Myometrial cell (primary cell): ENCODE measurements at places on chromosomes 3 and 15. TPM values are rescaled to one million over a fixed set of nuclear protein-coding genes. Genes with fewer than 3 reads are reported as not detected.

The SOX14 gene
- not detected in 2 replicates for total RNA-seq

The TNFSF10 gene
- 1.7 and 6.0 TPM in 2 replicates for total RNA-seq

The DENND4A gene
- total RNA-seq = 9.8 and 11.7 TPM in 2 replicates

The FRMD5 gene
- total RNA-seq = 1.7 and 1.8 TPM in 2 replicates

The FBXO40 gene
- total RNA-seq = not detected in 2 replicates

The FETUB gene
- not detected in 2 replicates for total RNA-seq

The LRTM1 gene
- total RNA-seq = not detected in 2 replicates

The SPSB4 gene
- total RNA-seq = not detected in 2 replicates

The AGTR1 gene
- not detected in 2 replicates for total RNA-seq

The DGKG gene
- total RNA-seq = under 0.01 and 1.1 TPM in 2 replicates

The HIGD2B gene
- not detected in 2 replicates for total RNA-seq

The HYAL3 gene
- total RNA-seq = 3.7 and 10.7 TPM in 2 replicates

The NR2E3 gene
- 0.18 TPM in 1 of 2 replicates, not detected in the other for total RNA-seq

The BLM gene
- total RNA-seq = 5.7 and 7.5 TPM in 2 replicates

The SPESP1 gene
- 0.53 and 0.58 TPM in 2 replicates for total RNA-seq

The ADPRH gene
- total RNA-seq = 6.1 and 6.9 TPM in 2 replicates

The LARP6 gene
- total RNA-seq = 95.5 and 109 TPM in 2 replicates

The OR4F15 gene
- total RNA-seq = not detected in 2 replicates

The PRTG gene
- 0.58 and 2.5 TPM in 2 replicates for total RNA-seq

The EFHB gene
- not detected in 2 replicates for total RNA-seq

The UPK1B gene
- total RNA-seq = 0.53 TPM in 1 of 2 replicates, not detected in the other

The AMT gene
- 0.35 and 0.58 TPM in 2 replicates for total RNA-seq

The CCDC12 gene
- total RNA-seq = 24.8 and 31.4 TPM in 2 replicates

The NEK10 gene
- 0.29 and 6.7 TPM in 2 replicates for total RNA-seq

The CAMK2N2 gene
- not detected in 2 replicates for total RNA-seq

The IL5RA gene
- not detected in 2 replicates for total RNA-seq

The CHRM5 gene
- total RNA-seq = not detected in 2 replicates

The GPR27 gene
- not detected in 2 replicates for total RNA-seq

The TNK2 gene
- total RNA-seq = 9.7 and 17.3 TPM in 2 replicates

The TTLL3 gene
- total RNA-seq = 3.2 and 4.4 TPM in 2 replicates

The GOLGA8G gene
- total RNA-seq = not detected in 2 replicates

The ERC2 gene
- not detected in 2 replicates for total RNA-seq

The MUC4 gene
- not detected in 2 replicates for total RNA-seq

The ASB14 gene
- total RNA-seq = not detected in 2 replicates

The IL12A gene
- total RNA-seq = 1.2 and 1.7 TPM in 2 replicates

The TP63 gene
- not detected in 2 replicates for total RNA-seq
